ENCODE measurements at places on chromosomes 3 and 15.
A peak's percentile ranks its signal among the peaks of the same experiment; 100 is the strongest.

- no peak for DNase-seq
Measured at GRCh38 chr3:105162448-105162847, 204.3 kb upstream of the ALCAM start.

- no peak for DNase-seq
Measured at GRCh38 chr15:55289011-55289745, 435 bp downstream of the RAB27A start.

DNA sequence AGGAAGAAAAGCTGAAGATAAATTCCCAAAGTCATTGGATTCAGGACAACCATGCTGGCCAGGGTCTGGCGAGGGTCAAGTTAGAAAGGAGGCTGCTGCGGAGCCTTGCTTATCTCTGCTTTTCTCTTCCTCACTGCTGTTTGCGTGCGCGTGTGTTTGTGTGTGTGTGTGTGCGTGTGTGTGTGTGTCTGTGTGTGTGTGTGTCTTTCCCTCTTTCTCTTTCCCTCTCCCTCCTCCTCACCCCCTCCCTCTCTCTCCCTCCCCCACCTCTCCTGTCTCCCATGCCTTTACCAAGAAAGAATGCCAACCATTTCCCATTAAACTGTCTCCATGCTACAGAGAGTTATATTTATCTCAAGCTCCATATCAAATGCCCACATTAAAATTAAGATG is at the start of gene COLQ:
COLQ (minus strand) TSS at position 134 of the 393 bp plus-strand sequence; CDS start at position 53, 81 bp downstream.
- no peak for DNase-seq

- DNase-seq: no peak
Measured at GRCh38 chr15:64009241-64009640, 37.0 kb downstream of the DAPK2 start.

DNA sequence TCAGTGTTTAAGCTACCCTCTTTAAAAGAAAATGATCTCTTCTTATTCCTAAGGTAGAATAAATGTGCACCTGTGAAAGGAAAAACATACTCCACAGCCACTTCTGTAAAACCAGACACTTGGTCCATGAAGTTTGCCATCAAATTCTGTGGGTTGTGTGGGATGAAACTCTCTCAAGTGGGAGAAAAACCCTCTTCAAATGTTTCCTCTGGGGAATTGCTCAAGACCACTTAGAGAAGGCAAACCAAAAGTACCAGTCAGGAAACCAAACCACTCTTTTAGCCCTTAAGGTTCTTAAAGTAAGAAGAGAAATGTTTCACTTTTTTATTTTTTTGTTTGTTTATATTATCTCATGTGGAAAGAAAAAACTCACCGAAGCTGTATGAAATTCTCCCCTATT is 1.2 kb downstream of the COL8A1 start:
- DNase-seq: no peak

- DNase-seq: no peak
Measured at GRCh38 chr15:101188637-101189408, 63.0 kb downstream of the CHSY1 start.

DNA sequence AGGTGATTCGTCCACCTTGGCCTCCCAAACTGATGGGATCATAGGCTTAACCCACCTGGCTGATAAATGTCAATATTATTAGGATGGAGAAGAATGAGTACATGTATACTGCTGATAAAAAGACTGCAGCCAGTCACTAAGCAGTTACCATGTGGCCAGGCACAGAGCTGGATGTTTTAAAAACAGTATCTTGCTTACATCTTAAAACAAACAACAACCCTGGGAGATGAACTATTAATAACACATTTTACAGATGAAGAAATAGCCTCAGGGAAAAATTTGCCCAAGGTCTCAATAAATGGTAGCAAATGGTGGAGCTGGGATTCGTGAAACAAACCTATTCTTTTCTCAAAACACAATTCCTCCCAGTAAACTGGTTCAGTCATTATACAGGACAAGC is 18.1 kb downstream of the IL17RD start:
- no peak for DNase-seq

GRCh38 chr3:185353823-185354614 is 8.9 kb upstream of the MAP3K13 start:
- peak; percentile 61 for DNase-seq

DNA sequence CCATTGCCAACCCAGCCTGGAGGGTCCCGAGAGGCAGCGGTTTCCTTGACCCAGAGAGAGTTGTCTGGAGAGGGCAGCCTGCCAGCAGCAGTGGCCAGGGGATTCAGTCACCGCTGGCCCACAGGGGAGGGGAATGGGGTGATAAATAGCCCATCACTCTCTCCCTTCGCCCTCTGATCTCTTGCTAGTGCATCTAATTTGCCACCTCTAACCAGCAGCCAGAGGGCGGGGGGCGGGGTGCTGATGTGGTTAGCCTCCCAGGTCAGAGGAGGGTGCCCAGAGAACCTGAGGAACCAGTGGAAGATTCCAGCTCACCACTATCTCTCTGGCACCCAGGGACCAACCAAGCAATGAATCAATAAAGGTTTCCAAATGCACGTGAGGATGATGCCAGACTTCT is 35.1 kb upstream of the SLC6A11 start:
- DNase-seq: no peak

- DNase-seq: no peak
Measured at GRCh38 chr3:179149951-179150350, 1.8 kb downstream of the PIK3CA start.

DNA sequence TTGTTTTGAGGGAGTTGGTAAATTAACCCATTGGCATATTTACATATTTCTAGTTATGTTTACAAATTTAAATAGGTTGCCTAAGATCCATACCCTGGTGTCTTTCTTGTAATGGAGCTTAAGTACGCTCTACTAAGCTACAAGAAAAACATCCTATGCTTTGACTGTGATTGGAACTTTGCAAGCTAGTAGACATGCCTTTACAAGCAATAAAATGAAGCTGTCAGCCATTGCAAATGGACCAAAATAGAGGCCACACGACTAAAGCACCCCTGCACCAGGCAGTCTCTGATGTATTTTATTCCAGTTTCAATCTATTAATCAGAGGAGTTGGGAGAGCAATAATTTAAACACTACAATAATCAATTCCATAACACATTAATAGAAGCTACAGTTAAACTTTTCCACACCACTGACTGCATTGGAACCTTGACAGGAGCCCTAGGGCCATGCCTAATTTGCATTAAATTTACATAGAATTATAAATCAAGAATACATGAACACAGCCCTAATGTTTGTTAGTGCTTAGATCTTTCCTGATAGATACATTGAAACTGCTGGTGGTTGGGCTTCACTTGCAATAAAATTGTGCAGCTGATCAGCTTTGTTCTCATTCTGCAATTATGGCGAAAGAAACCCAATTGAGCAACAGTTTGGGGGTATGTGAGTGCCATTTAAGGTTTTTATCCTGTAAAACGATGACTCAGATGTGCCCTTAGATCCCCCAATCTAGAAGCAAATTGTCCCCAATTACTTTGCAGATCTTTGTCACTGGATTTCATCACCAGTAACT is 360.1 kb downstream of the LSAMP start:
- DNase-seq: no peak

All from aorta (tissue), 5 donors.